Large intestine (tissue), 12 donors: ENCODE measurements at places on chromosomes 5 and 9. TPM values are rescaled to one million over a fixed set of nuclear protein-coding genes. Genes with fewer than 3 reads are reported as not detected.

Gene LCN2
- 0.93 TPM for polyA plus RNA-seq

Gene LRRC19
- 83.7 TPM for polyA plus RNA-seq

Gene GABRA6
- not detected for polyA plus RNA-seq

Gene LCN1
- polyA plus RNA-seq, result 0.09 TPM

DNA sequence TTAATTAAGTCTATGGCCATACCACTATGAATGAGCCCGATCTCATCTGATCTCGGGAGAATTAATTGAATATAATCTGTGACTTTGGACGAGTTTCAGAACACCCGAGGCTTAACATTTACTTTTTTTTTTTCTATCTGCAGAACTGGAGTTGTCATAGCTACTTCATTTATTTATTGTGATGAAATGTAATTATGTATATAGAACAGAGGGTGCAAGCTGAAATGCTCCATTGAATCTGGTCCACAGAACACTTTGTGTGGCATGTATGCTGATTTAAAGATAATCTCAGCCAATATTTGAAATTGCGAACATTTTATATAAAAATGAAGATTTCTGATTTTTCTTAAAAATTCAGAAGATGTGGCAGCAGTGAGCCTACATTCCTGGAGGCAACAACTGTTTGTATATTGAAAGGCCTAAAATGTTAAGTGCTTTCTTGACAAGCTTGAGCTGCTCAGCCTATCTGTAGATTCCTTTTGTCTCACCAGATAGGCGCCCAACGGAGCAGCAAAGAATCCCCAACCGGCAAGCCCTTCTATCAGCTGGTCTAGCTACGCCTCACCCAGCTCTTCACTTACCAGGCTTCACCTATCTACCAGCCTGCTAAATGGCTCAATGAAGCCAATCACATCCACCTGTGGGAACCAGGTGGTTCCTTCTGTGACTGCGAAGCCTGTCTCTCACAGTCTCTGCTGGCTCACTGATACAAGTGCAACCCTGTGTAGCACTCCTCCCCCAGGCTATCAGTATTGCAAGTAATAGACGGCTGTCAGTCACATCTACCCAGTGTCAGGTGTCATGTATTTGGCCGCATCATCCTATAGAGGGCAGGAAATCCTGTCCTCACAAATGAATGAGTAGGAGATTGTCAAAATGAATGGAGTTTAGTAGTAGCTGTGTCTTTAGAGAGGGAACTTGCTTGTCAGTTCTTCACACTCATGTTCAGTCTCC lies 170.6 kb upstream of the MRPS30 start:
- no peak for DNase-seq
- H3K4me3 ChIP-seq, result no peak overlapping the region
- H3K27ac ChIP-seq, result no peak overlapping the region
- H3K36me3 ChIP-seq, result no peaks in the 10 kb centered on the region

GRCh38 chr5:39362646-39363045 lies 1.6 kb downstream of the C9 start:
- DNase-seq, result no peak
- H3K27me3 ChIP-seq, result no peaks in the 10 kb centered on the region
- H3K27ac ChIP-seq, result no peak overlapping the region
- no peaks in the 10 kb centered on the region for H3K36me3 ChIP-seq
- H3K4me3 ChIP-seq, result no peak overlapping the region

DNA sequence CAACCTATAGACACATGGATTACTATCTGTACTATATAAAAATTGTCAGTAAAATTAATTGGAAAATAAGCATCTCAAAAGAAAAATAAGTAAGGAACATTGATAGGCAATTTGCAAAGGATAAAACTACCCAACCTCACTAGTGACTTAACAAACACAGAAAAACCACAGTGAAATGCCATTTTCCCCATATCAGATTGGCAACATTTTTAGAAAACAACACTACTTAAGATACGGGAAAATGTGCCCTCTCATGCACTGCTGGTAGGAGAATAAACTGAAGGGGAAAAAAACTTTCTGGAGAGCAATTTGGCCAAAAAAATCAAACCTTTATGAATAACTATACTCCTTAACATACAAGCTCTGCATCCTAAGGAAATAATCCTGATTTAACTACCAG lies 254.0 kb downstream of the DEPDC1B start:
- no peaks in the 10 kb centered on the region for H3K36me3 ChIP-seq
- no peaks in the 10 kb centered on the region for H3K4me1 ChIP-seq
- H3K27me3 ChIP-seq, result no peaks in the 10 kb centered on the region
- no peak for DNase-seq
